ENCODE measurements at places on chromosomes 3 and 15. TPM values are rescaled to one million over a fixed set of nuclear protein-coding genes. Genes with fewer than 3 reads are reported as not detected.
A peak's percentile ranks its signal among the peaks of the same experiment; 100 is the strongest.

- H3K4me3 ChIP-seq: no peak overlapping the region
- no peak for DNase-seq
- no peak overlapping the region for H3K27ac ChIP-seq
These were observed 215.0 kb downstream of the MECOM start for GRCh38 chr3:169448501-169448900.

- no peak for DNase-seq
- no peak overlapping the region for H3K4me3 ChIP-seq
- no peaks in the 10 kb centered on the region for H3K36me3 ChIP-seq
- H3K27me3 ChIP-seq: peaks cover 10% of the 10 kb centered on the region
- no peaks in the 10 kb centered on the region for H3K4me1 ChIP-seq
These were observed 76.8 kb upstream of the CHRNA7 start for GRCh38 chr15:31953478-31953877.

DNA sequence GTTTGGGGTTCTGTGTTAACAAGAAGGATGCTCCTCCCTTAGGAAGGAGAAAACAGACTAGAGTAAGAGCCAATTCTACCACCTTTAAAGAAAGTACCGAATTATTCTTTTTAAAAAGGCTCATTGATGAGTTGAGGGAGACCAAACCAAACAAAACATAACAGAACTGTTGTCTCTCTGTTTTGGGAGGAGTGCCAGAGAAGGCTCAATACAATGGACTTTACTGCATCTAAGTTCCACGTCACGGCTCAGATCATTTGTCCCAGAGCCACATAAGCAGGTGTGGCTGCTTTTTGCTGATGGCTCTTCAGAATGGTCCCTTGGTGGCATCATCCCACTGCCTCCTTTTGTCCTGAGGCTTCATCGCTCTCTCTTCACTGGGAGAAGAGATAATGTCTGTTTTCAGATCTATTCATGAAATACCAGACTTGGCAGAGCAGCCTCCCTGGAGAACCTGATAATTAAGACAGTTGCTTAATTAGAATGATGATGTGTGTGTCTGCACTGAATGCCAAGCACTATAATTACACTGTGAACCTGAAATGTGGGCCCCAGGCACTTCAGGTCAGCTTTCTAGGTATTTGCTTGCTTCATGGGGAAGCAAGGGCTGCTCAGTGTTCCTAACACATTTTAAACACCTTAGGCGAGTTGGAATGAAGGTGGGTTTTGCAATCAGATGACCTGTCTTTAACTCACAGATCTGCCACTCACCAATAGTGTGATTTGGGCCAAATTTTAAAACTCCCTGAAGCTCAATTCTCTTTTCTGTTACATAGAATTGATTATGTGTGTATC, 335.2 kb upstream of the MCTP2 start:
- no peak for DNase-seq
- H3K4me3 ChIP-seq: no peak overlapping the region
- H3K27me3 ChIP-seq: no peaks in the 10 kb centered on the region
- no peaks in the 10 kb centered on the region for H3K36me3 ChIP-seq
- H3K4me1 ChIP-seq: no peaks in the 10 kb centered on the region

- DNase-seq: no peak
- H3K4me3 ChIP-seq: peak overlapping the region; percentile 70
- H3K36me3 ChIP-seq: no peaks in the 10 kb centered on the region
These were observed 735 bp downstream of the CAMK1 start for GRCh38 chr3:9769012-9769411.

DNA sequence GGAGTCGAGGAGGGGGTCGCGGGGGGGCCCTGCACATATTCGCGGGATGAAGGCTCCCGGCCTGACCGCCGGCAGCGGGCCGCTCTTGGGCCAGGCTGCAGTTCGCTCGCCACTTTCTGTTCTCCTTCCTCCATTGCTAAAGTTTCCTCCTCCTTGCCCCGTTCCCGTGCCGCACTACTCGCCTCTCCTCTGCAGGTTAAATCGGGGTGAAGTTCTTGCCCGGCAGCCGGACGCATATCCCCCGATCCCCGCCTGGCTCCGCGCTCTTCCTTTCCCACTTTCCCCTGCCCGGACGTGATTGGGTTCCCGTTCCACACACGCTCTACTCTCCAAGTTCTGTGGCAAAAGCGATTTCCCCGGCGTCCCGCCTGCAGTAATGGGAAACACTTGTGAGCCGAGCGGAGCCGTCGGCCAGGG, 556 bp downstream of the CRYBG3 start:
- no peaks in the 10 kb centered on the region for H3K36me3 ChIP-seq
- H3K4me1 ChIP-seq: peaks cover 16% of the 10 kb centered on the region
- H3K27ac ChIP-seq: peak overlapping the region; percentile 72
- peak; percentile 50 for DNase-seq

- H3K4me3 ChIP-seq: no peak overlapping the region
- no peaks in the 10 kb centered on the region for H3K4me1 ChIP-seq
- no peaks in the 10 kb centered on the region for H3K36me3 ChIP-seq
These were observed 24.5 kb upstream of the MFSD1 start for GRCh38 chr3:158777161-158777873.

The APBA2 gene
- total RNA-seq: 0.72 TPM

The HEG1 gene
- total RNA-seq: 186 TPM

Measured in heart right ventricle (tissue), 16 donors.